Adrenal gland (tissue), 19 donors: ENCODE measurements at places on chromosomes 7 and 10. TPM values are rescaled to one million over a fixed set of nuclear protein-coding genes. Genes with fewer than 3 reads are reported as not detected.

Gene RASSF4
- 16.1 TPM for total RNA-seq

Gene OR2A7
- total RNA-seq, result 0.81 TPM

- H3K36me3 ChIP-seq, result no peaks in the 10 kb centered on the region
- H3K27me3 ChIP-seq, result peaks cover 7% of the 10 kb centered on the region
- H3K27ac ChIP-seq, result no peak overlapping the region
- no peak for DNase-seq
Measured at GRCh38 chr7:21054427-21055112, 267.9 kb upstream of the SP8 start.

- no peaks in the 10 kb centered on the region for H3K36me3 ChIP-seq
- H3K27me3 ChIP-seq, result peaks cover 6% of the 10 kb centered on the region
- no peak overlapping the region for H3K4me3 ChIP-seq
- peaks cover 8% of the 10 kb centered on the region for H3K4me1 ChIP-seq
Measured at GRCh38 chr7:33836797-33837355, 68.5 kb upstream of the BMPER start.

DNA sequence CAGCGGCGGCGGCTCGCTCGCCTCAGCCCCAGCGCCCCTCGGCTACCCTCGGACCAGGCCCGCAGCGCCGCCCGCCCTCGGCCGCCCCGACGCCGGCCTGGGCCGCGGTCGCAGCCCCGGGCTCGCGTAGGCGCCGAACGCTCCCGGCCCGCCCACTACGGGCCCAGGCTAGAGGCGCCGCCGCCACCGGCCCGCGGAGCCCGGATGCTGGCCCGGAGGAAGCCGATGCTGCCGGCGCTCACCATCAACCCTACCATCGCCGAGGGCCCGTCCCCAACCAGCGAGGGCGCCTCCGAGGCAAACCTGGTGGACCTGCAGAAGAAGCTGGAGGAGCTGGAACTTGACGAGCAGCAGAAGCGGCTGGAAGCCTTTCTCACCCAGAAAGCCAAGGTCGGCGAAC, 18.2 kb upstream of the TSPAN33 start:
- DNase-seq, result no peak
- H3K4me3 ChIP-seq, result no peak overlapping the region
- H3K27ac ChIP-seq, result no peak overlapping the region
- H3K4me1 ChIP-seq, result no peaks in the 10 kb centered on the region
- no peaks in the 10 kb centered on the region for H3K36me3 ChIP-seq

DNA sequence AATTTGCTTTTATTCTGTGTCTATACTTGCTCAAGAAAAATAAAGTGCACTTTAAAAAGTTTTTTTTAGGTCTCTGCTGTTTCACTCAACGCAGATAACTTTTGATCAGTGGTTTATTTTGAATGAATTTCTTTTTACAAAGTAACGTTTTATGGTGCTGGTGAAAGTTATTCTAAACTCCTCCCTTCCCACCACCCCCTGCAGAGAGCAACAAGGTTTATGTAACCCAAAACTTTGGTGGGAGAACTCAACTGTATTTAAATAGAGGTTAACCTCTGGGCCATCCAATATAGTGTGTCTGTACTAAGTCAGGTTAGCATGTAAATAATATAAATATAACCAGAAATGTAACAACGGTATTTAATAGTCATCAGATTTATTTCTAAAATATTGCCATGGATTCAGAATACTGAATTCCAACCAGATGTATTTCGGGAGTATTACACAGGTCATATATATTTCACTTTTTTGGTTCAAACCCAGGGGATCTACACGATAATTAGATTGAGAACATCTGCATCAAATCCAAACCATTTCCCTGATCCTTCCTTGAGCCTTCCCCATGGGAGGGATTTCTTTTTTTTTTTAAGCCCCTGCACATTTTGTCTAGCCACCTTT, 3.9 kb upstream of the CUX1 start:
- no peaks in the 10 kb centered on the region for H3K27me3 ChIP-seq
- no peak overlapping the region for H3K27ac ChIP-seq
- H3K4me1 ChIP-seq, result peaks cover 9% of the 10 kb centered on the region

GRCh38 chr7:101250324-101250723, 5.4 kb upstream of the FIS1 start:
- no peak overlapping the region for H3K27ac ChIP-seq
- H3K4me1 ChIP-seq, result peaks cover 10% of the 10 kb centered on the region
- H3K4me3 ChIP-seq, result no peak overlapping the region

- no peaks in the 10 kb centered on the region for H3K27me3 ChIP-seq
- H3K27ac ChIP-seq, result no peak overlapping the region
- H3K4me1 ChIP-seq, result peaks cover 37% of the 10 kb centered on the region
Measured at GRCh38 chr7:128020159-128020558, 11.1 kb downstream of the LRRC4 start.
